ENCODE measurements at places on chromosomes 13 and 19. TPM values are rescaled to one million over a fixed set of nuclear protein-coding genes. Genes with fewer than 3 reads are reported as not detected.
A peak's percentile ranks its signal among the peaks of the same experiment; 100 is the strongest.

DNA sequence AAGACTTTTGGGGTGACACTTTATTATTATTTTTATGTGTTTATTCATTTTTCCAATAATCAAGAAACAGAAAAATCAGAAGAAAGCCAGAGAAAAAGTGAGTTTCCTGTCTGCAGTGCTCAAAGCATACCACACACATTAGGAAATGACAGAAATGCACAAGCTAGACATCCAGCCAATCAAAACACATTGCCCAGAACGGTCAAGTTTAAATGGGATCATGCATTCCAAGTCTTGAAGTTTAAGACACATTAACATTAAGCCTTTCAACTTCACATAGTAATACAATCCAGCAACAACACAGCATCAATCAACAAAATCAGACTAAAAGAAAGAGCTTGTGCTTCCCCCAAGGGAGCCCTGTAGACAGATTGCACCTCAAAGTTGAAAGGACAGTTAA lies 28.7 kb upstream of the MEDAG start:
- DNase-seq, result no peak

DNA sequence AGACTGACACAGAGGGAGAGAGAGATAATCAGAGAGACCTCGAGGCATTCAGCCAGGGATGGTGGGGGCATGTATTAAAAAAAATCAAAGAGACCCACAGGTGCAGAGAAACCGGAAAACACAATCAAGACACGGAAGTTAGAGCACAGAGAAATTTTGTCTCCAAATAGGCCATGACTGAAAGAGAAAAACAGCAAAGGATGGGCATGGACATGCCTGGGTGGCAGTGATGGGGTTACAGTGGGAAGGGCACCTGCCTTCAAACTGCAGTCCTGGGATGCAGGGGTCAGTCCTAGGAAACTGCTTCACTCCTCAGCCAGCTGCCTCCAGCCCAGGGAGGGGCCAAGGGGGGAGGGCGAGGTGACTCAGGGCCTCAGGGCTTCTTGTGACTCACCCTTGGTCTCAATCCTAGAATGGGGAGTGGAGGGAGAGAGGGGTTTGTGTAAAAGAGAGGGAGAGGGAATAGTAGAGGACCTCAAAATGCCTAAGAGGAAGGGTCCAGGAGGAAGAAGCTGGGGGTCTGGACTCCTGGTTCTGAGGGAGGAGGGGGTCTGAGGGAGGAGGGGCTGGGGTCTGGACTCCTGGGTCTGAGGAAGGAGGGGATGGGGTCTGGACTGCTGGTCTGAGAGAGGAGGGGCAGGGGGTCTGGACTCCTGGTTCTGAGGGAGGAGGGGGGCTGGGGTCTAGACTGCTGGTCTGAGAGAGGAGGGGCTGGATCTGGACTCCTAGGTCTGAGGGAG lies 3.6 kb upstream of the KCNN4 start:
- peak; percentile 88 for DNase-seq

DNA sequence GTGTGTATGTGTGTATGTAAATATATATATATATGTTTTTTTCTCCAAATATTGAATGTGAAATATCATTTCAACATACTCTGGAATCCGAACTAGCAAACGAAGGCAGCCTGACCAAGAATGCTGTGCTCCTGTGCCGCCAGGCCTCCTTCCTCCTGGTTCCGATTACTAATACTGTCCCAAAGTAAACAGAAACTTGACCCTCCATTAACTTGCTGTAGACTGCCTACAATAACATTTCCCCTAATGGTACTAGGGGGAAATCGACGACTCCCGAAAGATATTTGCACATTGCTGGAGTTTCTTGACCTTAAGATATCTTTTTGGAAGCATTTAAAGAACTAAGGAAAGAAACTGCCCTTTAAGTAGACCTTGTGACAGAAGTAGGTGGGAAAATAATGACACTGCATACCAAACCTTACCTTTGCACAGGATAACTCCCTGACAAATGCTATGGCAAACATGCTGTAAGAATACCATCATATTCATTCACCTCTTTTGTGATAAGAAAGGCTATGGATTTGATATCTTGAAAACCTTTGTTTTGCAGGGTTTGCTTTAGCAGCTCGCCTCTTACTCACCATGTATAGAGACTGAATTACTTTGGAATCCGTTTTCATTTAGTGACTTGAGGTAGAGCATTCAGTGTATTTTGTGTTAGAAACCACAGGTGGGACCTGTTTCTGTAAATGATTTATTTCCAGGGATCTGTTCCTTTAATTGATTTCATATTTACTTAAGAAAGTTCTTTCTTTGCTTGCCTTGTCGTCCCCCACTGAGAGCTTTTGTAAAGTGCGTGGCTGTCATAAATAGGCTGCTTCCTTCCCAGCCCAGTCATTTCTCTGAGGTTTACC lies 80.1 kb downstream of the KLF5 start:
- no peak for DNase-seq

DNA sequence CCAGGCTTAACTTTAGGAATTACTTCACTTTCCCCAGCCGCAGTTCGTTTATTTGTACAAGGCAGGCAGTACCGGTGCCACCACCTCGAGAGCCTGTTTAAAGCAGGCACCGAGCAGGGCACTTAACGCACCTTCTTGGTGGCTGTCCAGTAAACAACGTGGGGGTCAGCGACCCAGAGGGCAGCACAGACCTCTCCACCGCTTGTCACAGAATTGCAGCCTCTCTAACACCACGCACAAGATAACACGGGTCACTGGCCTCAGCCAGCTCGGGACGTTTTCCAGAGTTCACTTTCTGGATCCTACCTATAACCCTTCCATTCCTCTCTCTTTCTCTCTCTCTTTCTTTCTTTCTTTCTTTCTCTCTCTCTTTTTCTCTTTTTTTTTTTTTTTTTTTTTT lies 16.8 kb upstream of the ELAVL1 start:
- no peak for DNase-seq

DNA sequence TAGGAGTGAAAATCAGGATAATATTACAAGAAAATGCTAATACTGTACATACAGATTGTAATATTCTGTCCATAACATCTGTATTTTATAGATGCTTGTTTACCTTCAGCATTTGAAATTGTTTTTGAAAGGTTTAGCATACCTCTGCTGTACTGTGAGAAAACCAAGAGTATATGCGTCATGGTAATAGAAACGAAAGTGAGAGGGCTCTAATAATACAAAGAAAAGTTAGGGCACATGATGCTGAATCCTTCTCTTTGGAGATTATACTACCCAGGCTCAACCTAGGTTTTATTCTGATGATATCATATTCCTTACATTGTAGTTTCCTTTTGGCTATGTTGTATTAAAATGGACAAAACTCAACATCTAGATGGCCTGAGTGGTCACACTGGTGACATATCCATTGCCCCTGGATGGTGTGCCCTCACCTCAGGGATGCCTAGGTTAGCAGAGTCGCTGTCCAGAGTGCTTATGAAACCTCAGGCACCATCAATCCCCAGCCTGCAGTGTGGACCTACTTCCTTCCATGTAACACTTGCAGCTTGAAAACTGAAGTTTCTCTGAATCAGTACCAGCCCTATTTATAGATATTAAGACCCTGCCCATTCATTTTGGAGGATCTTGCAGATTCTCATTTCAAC lies 253.7 kb downstream of the KCTD12 start:
- no peak for DNase-seq

DNA sequence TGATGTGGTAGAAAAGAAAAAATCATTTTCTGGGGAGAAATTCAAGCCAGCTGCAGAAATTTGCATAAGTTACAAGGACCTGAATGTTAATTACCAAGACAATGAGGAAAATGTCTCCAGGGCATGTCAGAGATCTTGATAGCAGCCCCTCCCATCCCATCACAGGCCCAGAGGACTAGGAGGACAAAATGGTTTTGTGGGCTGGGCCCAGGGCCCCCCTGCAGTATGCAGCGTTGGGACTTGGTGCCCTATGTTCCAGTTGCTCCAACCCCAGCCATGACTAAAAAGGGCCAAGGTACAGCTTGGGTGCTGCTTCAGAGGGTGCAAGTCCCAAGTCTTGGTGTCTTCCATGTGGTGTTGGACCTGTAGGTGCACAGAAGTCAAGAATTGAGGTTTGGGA lies 76.6 kb upstream of the SOX1 start:
- DNase-seq, result no peak

The GFY gene
- total RNA-seq, result not detected

Measured in mammary epithelial cell (primary cell).